Right ventricle myocardium inferior (tissue), 1 donor: ENCODE measurements at places on chromosomes 5 and 9.

DNA sequence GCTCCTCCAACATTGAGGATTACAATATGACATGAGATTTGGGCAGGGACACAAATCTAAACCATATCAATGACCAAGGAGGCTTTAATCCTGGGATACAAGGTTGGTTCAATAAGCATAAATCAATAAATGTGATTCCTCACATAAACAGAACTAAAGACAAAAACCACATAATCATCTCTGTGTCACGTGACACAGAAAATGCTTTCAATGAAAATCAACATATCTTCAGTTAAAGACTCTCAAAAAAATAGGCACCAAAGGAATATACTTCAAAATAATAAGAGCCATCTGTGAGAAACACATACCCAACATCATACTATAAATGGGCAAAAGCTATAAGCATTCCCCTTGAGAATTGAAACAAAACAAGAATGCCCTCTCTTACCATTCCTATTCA, 604.9 kb downstream of the SEMA5A start:
- DNase-seq, result no peak

DNA sequence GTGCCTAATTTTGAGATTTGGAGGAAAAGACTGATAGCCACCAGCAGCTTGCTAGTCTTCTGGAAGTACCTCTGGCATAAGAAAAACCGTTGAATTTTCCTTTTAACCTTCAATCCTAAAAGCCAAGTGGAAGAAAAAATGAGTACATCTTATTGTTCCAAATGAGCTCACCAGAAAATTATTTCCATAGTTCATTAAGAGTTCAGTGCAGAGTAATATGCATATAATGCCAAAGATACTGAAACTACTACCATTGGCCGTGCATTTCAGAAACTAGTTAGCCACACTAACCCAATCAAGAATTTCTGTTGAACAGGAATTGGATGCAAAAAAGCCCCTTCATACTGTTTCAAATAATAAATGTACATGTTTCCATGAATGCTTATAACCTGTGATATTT, 607.9 kb downstream of the KCTD16 start:
- DNase-seq, result no peak

- DNase-seq, result no peak
Observed at GRCh38 chr5:145396888-145397287, 438.3 kb downstream of the PRELID2 start.

GRCh38 chr5:175861337-175862130, 9.8 kb upstream of the CPLX2 start:
- DNase-seq, result no peak

- DNase-seq, result no peak
Observed at GRCh38 chr5:4883360-4883759, 256.8 kb upstream of the ADAMTS16 start.

- DNase-seq, result no peak
Observed at GRCh38 chr9:110258690-110259091, 2.4 kb upstream of the TXN start.

DNA sequence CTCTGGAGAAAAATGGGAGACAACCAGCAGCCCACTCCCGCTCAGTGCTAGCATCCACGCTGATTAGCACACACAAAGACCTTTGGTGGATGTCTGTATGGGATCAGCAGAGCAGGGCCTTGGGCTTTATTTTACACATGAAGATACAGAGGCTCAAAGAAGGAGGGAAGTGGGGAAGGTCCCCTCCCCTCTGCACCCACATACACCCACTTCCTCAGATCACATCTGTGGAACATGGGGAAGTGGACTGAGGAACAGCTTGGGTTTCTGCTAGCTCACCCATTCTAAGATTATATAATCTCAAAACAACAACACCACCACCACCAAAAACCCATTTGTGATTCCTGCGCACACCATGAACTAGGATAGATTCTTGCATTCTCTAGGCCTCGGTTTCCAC, 14.0 kb downstream of the GGTA1 start:
- DNase-seq, result no peak

GRCh38 chr9:36665921-36666431, 93.3 kb downstream of the MELK start:
- no peak for DNase-seq

DNA sequence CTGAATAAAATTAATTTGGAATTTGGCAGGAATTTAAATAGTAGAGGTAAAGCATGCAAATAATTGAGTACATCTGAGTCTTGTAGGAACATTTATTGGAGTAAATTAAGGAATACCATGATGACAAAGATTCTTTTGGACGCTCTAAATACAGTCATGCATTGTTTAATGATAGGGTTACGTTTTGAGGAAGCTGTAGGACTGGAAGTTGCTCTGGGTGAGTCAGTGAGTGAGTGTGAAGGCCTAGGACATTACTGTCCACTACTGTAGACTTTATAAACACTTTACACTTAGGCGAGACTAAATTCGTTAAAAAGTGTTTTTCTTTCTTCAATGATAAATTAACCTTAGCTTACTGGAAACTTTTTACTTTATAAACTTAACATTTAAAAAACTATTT, 113.0 kb downstream of the FAM170A start:
- DNase-seq, result no peak

GRCh38 chr9:133115604-133116345, 5.3 kb downstream of the RALGDS start:
- DNase-seq, result peak; percentile 45

GRCh38 chr9:29866556-29866955, 2293.3 kb upstream of the C9orf72 start:
- no peak for DNase-seq

- no peak for DNase-seq
Observed at GRCh38 chr5:98585661-98586310, 187.7 kb upstream of the RGMB start.

- DNase-seq, result no peak
Observed at GRCh38 chr9:109802491-109802890, 22.5 kb downstream of the PALM2AKAP2 start.

DNA sequence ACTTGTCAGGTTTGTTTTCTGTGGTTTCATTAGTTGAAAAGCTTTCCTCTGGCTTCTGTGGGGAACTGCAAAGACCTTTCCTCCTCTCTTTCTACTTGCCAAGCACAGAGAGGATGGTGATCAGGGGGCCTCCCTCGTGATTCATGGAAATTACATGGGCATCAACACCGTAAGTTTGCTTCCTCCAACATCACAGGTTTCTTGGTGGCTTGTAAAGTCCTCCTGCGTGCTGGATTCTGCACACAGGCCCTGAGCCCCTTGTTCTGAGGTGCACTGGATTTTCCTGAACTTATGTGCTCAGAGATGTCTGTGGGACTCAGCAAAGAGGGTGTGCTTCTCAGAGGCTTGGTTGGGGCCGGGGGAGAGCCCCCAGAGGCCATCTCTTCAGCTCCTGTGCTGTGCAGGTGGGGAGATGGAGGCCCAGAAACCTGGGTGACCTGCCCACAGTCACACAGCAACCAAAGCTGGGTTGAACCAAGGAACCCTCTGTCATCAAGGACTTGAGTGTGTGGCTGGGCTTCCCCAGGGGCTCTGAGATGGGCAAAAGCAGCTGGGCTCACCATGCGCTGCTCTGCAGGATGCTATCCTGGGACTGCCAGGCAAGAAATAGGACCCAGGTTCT, 36.5 kb downstream of the RGS3 start:
- DNase-seq, result no peak

- peak; percentile 69 for DNase-seq
Observed at GRCh38 chr9:93667006-93667405, 90.6 kb downstream of the PHF2 start.

DNA sequence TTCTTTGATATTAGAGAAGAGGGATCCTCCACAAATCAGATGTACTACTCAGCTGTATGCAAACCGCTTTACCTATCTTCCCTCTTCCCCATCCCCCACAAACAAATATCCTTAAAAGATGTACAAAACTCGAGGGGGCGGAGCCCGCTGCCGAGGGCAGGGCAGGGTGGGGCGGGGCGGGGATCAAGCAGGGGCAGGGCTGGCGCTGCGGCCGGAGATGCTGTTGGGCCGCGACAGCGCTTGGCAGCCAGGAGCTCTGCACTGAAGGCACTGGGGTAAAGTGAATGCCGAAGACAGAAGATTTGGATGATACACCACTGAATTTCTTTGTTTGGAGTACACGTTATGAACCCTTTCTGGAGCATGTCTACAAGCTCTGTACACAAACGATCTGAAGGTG, 474.8 kb downstream of the CDH10 start:
- DNase-seq, result no peak

GRCh38 chr9:71504636-71505035, 263.7 kb downstream of the CEMIP2 start:
- no peak for DNase-seq

DNA sequence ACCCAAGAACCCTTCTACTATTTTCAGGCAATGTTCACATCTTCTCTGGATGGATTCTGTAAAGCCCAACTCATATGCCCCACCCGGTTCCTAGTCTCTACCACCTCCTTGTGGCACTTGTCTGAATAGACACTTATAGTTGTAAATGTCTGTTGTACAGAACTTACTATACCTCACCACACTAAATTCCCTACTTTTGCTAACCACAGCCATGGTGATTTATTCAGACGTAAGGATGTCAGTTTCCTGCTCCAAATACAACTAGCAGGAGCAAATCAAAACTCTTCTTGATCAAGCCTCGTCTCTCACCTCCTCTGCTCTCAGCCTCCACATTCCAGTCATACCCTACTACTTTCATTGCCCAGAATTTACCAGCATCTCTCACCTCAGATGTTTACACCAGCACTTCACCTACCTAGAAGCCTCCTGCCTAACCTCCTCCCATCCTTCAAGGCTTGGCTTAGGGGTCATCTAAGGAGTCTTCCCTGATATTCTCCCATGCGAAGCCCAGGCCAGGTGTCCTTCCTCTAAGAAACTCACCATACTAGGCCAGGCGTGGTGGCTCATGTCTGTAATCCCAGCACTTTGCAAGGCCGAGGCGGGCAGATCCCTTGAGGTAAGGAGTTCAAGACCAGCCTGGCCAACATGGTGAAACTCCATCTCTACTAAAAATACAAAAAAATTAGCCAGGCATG, 75.5 kb downstream of the MAPKAP1 start:
- no peak for DNase-seq

GRCh38 chr5:141441571-141442170, 11.4 kb downstream of the PCDHGA12 start:
- no peak for DNase-seq

- DNase-seq, result no peak
Observed at GRCh38 chr5:160252916-160253315, 23.6 kb downstream of the FABP6 start.

DNA sequence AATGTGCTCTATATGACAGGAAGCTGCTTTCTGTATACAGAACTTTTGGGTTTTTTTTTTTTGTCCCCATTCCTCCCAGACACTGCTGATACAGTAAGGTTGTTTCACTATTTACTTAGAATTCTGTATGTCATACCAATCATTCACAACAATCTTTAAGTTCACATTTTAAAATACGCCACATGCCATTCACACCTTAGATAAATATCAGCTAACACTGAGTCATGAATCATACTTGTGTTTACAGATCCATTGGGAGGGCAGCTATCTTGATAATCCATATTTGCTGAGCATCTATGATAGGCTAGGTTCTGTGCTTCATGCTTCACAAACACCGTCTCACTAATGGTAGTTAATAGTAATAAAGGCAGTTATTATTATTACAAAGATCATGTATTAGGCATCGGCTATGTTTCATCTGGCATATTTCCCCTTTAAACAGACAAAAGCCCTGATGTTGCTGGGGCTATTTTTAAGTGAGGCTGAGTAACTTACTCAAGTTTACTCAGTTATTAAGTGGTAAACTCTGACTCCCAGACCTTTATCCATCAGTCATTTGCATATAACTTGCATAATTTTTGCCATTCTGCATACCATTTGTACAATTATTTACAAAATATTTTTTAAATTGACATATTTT, 152.2 kb upstream of the HMHB1 start:
- DNase-seq, result no peak

GRCh38 chr5:127019928-127020327, 10.4 kb downstream of the MARCHF3 start:
- no peak for DNase-seq

GRCh38 chr5:78591972-78592700, 56.4 kb downstream of the LHFPL2 start:
- DNase-seq, result no peak

DNA sequence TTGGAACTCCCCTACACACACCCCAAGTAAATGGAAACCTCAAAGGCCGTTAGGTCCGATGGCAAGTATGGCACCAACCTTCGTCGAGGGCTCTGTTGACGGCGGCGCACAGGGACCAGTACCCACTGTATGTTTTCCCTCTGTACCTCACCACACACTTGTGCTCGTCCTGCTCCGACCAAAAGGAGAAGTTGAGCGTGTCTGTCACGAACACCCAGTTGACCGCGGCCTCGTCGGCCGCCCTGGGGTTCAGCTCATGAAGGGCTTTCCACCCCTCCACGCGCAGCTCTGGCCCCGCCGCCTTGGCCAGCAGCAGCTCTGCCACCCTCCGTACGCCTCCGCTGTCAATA, 24.0 kb downstream of the HNRNPK start:
- DNase-seq, result peak; percentile 84

- DNase-seq, result no peak
Observed at GRCh38 chr5:126385524-126386502, 37.4 kb upstream of the GRAMD2B start.

- no peak for DNase-seq
Observed at GRCh38 chr9:88106492-88106891, 31.8 kb downstream of the SPATA31C2 start.

DNA sequence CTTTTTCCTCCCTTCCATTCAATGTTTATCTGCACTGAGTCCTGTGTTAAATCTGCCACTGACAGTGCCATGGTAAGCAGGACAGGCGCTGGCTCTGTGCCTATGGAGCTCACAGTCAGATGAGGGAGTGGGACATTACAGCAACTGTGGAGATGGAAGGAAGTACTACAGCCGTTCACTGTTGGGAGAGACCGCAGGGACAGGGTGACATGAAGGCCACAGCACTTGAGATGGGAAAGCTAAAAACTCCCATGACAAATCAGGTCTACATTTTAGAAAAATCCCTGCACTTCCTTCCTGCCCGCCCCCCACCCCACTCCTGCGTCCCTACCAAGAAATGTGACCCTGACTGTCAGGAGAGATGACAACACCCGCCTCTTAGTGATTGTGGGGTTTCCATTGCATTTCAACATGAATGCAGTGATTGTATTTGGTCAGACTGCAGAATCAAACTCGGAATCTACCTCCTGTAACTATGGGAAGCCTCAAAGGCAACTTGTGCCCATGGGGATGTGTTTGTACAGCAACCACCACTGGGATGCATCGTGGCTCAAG, 56.4 kb downstream of the GTF3C4 start:
- DNase-seq, result no peak

DNA sequence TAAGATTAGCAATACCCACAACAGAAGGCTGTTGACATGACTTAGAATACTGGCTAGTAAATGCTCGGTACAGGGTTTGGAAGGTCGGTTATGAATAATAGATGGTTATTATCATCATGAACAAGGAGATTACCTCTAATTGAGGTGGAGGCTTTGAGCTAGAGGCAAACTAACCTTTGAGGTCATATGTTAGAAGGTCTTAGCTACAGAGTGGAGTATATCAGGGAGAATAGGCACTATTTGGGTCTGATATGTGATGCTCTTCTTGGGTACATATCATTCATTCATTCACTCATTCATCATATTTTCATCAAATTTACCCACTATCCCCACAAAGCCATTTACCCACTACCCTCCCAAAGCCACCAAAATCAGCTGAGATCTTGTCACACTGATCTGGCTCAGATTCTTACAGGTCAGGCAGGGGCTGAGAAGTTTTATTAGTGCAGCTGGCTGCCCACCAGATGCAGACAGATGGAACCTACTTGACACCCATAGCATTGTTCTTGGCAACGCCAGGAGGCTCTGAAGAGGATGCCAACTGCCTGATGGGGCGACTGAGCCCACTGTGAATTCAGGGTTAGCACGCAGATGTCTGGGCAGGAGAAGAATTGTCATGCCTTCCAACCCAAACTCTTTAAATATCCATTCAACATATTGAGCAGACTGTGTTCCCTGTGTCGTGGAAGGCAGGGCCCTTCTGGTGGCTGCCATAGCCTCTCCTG, 90.2 kb upstream of the SH3PXD2B start:
- DNase-seq, result no peak
